ENCODE measurements at places on chromosomes 16 and 17. TPM values are rescaled to one million over a fixed set of nuclear protein-coding genes. Genes with fewer than 3 reads are reported as not detected.

METRN gene
- total RNA-seq = 57.1 TPM

HYDIN gene
- under 0.01 TPM for total RNA-seq

ABCA6 gene
- not detected for total RNA-seq

LPO gene
- total RNA-seq = not detected

TEKT5 gene
- total RNA-seq = not detected

CSH1 gene
- not detected for total RNA-seq

CKLF gene
- total RNA-seq = 334 TPM

KRT25 gene
- not detected for total RNA-seq

SOST gene
- not detected for total RNA-seq

CRYBA1 gene
- not detected for total RNA-seq

SNX20 gene
- total RNA-seq = not detected

SYT17 gene
- 0.24 TPM for total RNA-seq

CETP gene
- 4.8 TPM for total RNA-seq

KRTAP2-3 gene
- not detected for total RNA-seq

MYH8 gene
- not detected for total RNA-seq

G6PC1 gene
- not detected for total RNA-seq

PLCD3 gene
- total RNA-seq = 15.3 TPM

HS3ST3A1 gene
- total RNA-seq = 14.9 TPM

PNMT gene
- total RNA-seq = 0.68 TPM

CNTD1 gene
- 1.1 TPM for total RNA-seq

CX3CL1 gene
- 1.3 TPM for total RNA-seq

PMP22 gene
- total RNA-seq = 62.1 TPM

HP gene
- total RNA-seq = not detected

TMIGD1 gene
- not detected for total RNA-seq

Measured in RPMI7951 (cell line).